ENCODE measurements at places on chromosomes 1 and 21.

GRCh38 chr1:167641786-167642500 lies 11.9 kb downstream of the RCSD1 start:
- no peak for DNase-seq

- DNase-seq, result no peak
These were observed 31.4 kb downstream of the B3GALT5 start for GRCh38 chr21:39644062-39644560.

DNA sequence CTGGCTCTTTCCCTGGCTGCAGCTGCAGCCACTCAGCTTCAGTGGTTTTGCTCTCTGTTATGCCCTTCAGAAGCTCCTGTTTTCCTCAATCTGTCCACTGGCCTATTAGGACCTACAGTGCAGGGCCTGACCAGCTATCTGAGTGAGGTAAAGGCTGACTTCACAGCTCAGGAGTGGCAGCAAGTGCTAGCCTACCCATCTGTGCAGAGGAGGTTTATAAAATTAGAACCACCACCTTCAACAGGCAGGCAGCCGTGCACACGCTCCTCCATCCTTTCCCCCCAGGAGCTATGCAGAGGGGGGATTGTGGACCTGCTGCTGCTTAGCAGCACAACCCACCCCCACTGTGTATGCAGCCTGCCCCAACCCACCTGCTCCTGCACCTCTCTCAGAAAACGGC lies 8.3 kb downstream of the ADAR start:
- DNase-seq, result no peak

DNA sequence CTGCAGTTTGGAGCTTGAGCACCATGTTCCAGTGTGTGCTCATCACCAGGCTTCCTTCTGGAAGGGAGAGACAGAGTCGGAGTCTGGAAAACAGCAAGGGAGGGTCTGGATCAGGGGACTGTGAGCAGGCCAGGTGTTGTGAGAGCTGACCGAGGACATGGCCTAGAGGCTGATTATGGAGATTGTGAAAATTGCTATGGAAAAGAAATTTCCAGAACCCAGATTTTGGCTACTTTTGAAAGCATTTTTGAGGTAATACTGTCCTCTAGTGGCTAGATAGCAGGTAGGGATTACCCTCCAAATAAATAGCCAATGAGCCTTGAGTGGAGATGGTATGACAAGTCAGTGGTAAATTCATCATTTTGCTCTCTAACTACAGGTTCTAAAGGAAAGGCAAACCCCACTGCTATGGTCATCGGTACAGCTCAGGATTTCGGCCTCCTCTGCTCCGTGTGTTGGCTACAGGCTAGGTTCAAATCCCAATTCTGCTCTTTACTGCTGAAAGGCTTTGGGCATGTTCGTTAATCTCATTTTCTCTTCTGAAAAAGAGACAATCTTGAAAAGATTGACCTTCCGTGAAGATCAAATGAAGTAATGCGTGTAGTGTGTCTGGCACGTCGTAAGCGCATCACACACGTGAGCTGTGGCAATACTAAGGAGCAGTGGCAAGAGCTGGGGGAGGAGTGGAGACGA lies 1.0 kb upstream of the HAO2 start:
- peak; percentile 21 for DNase-seq

DNA sequence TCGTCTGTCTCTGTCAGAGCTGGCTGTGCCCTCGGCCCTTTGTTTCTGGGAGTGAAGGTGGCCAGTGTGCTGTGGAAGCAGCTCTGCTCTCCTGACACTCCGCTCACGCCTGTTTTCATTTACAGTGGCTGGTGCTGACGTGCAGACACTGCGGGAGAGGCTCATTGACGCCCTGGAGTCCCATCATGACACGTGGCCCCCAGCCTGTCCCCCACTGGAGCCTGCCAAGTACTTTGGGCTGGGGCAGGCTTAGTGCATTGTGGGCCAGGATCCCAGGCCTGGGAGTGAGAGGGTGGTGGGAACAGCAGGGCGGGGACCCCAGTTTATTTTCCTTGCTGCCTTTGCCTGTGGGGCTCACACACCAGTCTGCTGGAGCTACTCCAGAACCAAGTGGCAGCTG lies 21.1 kb downstream of the QSOX1 start:
- DNase-seq, result no peak

- no peak for DNase-seq
These were observed 11.4 kb downstream of the SH3BP5L start for GRCh38 chr1:248814351-248814750.

DNA sequence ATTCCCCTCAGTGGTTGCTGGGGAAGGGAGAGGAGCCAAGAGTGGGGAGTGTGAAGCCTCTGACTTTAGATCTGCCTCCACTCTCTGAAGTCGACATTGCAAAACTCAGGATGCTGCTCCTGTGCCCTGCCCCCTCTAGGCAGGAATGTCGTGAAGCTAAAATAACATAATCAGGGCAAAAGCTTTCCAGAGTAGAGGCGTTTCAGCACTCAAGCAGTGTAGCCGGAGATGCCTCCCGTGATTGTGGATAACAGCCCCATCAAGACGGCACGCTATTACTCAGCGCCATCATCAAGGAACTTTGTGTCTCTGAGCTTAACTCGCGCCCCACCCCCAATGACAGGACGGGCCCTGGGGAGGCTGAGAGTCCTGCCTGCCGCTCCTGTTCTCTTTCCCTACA lies 60.0 kb downstream of the FBXO2 start:
- peak; percentile 4 for DNase-seq

DNA sequence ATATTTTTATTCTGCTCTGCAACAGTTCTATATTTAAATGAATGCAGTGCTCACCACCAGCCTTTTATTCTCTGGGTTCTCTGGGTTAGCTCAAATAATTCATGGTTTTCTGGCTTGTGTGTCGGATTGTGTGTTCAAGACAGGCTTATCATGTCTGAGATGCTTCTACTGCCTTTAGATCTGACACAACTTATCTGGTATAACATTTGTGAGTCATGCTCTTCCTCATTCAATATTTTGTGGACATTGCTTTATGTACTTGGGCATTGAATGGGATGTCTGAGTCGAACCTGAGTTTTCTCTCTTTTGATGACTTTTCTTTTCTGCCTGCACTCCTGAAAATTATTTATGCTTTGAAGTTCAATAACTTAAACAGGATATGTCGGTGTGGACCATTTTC lies 17.6 kb upstream of the PKP1 start:
- DNase-seq, result no peak

GRCh38 chr21:37753122-37753599 lies 163.1 kb downstream of the KCNJ6 start:
- no peak for DNase-seq

DNA sequence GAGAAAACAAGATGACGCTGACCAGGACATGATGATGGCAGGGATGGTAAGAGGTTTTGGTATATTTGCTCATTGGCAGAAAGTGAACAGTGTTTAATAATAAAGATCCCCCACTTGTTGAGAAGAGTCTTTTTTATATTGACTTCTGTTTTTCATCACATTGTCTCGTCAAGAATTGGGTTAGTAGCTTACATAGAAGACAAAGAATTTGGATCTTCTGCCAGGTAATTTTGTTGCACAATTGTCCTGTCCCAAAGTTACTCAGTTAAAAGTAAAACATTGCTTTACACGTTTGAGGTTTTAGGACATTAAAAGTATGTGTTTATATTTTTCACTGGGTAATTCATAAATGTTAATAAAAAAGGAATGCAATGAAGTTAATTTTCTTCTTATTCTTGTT lies 48.3 kb upstream of the LAMC2 start:
- no peak for DNase-seq

GRCh38 chr1:4965346-4966075 lies 311.1 kb downstream of the AJAP1 start:
- DNase-seq, result no peak

DNA sequence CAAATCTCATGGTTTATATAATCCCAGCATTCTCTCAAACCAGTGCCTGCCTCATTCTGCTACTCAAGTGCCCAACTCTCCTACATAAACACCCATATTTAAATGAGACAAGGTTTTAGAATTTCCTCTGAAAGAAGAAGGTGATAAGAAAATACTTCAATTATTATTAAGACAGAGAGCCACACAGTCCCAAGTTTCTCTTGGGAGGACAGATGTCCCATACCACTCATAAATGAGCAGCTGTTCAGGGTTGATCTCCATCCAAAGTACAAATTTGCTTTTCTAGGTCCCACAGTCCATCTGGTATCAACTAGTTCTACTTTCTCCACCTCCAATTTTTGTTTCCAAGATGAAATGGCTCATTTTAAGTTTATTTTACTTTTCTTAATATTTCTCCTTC lies 11.3 kb downstream of the DCAF8 start:
- DNase-seq, result peak; percentile 10

DNA sequence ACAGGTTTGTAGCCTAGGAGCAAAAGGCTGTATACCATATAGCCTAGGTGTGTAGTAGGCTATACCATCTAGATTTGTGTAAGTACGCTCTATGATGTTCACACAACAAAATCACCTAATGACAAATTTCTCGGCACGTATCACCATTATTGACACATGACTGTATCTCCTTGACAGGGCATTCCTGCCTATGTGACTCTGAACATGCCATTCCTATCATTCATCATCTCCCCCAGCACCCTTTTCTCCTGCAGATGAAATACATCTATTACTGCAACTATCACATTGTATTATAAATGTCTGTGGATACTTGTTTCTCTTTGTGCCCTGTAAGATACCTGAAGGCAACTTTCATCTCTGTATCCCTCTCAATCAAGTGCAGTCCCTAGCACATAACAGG lies 29.9 kb downstream of the TP53BP2 start:
- DNase-seq, result no peak

DNA sequence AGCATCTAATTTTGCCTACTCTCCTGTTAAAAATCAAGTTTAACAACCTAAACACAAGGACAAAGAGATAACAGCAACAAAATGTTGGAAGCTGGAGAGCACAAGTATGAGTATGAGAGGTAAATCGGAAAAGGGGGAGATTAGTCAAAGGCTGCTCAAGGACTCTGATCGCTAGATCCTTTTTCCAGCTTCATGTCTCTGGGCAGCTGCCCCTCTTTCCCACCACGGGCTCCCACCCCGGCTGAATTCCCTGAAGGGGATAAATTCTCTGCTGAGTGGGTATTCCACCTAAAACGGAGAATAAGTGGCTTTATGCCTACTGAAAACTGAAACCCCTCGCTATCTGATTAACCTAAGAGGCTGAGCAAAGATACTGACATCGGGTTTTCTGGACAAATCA lies 696 bp upstream of the CTBS start:
- DNase-seq, result peak; percentile 11

- DNase-seq, result peak; percentile 63
These were observed 35.0 kb downstream of the ARHGEF10L start for GRCh38 chr1:17574516-17574915.

DNA sequence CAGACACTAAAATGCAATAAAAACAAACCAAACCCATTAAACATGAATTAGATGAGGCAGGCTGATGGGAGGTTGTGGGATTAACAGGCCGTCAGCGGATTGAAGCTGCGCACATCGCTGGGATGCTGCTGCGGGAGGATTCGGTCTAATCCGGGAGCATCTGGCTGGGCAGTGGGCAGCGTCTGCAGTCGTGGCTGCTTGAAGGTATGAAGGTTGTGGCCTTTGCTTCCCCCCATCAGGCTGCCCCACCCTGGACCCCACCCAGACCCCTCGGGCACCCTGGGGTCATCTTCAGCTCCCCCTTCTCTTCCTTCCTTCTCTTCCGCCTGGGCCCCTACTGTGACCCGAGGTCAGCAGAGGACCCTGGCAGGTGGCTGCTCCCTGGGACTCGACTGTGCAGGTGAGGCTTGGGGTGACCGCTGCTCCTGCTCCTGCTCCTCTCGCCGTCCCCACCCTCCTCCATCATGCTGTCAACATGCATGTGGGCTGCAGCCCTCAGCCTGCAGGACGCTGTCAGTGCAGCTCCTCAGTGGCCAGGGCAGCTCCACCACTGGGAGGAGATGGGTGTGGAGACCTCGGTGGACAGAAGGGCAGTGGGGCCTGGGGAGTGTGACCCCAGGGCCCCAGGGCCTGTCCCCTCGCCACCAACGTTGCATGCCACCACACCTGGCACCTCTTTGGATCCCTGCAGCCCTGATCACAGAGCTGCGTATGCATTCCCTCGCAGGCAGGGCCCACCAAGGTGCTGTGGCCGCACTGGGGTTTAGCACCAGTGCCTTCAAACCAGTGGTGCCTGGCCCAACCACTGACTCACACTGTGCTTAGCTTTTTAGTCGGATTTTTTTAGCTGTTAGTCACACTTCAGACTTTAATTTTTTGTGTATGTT lies 112.2 kb upstream of the COL6A1 start:
- no peak for DNase-seq

DNA sequence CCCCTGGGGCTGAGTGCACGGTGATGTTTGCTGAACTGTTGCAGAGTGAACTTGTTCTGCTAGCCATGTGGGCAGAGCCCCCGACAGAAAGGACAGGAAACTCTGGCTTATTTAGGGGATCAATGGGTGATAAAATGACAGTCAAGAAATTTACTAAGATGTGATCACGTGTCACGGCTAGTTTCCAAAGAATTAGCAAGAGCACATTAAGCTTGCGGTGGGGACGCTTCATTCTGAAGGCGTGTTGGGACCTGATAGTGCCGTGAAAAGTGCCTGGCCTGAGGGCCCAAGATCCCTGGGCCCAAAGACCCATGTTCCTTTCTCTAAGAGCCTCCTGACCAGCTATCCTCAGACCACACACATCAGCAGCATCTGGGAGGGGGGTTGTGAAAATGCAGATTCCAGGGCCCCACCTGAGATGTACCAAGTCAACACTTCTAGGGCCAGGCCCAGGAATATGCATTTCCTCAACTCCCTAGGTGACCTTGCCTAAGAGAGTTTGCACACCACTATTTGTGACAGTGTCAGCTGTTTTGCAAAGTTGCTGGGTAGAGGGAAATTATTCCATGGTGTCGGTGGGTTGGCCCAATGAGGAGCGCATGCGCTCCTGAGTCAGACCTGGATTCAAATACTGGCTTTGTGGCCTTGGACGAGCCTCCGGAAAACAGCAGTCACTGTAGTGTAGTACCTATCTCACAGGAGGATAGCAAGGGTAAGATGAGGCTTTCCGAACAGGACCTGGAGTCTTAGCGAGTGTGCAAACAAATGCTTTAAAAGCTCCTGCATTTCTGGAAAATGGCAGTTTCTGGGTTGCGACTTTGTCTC lies 77.5 kb downstream of the SPSB1 start:
- no peak for DNase-seq

- no peak for DNase-seq
These were observed 468.9 kb downstream of the DPYD start for GRCh38 chr1:97451944-97452343.

GRCh38 chr1:183980951-183981525 lies 56.5 kb downstream of the COLGALT2 start:
- DNase-seq, result no peak

DNA sequence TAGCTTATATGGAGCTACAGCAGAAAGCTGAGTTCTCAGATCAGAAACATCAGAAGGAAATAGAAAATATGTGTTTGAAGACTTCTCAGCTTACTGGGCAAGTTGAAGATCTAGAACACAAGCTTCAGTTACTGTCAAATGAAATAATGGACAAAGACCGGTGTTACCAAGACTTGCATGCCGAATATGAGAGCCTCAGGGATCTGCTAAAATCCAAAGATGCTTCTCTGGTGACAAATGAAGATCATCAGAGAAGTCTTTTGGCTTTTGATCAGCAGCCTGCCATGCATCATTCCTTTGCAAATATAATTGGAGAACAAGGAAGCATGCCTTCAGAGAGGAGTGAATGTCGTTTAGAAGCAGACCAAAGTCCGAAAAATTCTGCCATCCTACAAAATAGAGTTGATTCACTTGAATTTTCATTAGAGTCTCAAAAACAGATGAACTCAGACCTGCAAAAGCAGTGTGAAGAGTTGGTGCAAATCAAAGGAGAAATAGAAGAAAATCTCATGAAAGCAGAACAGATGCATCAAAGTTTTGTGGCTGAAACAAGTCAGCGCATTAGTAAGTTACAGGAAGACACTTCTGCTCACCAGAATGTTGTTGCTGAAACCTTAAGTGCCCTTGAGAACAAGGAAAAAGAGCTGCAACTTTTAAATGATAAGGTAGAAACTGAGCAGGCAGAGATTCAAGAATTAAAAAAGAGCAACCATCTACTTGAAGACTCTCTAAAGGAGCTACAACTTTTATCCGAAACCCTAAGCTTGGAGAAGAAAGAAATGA lies 37.6 kb downstream of the CENPF start:
- no peak for DNase-seq
